Stimulated activated CD4-positive, alpha-beta T cell treated with anti-CD3 and anti-CD28 coated beads, Interleukin-15, amount 100 ng/mL, for 1 hour (primary cell): ENCODE measurements at places on chromosomes 3 and 15.

DNA sequence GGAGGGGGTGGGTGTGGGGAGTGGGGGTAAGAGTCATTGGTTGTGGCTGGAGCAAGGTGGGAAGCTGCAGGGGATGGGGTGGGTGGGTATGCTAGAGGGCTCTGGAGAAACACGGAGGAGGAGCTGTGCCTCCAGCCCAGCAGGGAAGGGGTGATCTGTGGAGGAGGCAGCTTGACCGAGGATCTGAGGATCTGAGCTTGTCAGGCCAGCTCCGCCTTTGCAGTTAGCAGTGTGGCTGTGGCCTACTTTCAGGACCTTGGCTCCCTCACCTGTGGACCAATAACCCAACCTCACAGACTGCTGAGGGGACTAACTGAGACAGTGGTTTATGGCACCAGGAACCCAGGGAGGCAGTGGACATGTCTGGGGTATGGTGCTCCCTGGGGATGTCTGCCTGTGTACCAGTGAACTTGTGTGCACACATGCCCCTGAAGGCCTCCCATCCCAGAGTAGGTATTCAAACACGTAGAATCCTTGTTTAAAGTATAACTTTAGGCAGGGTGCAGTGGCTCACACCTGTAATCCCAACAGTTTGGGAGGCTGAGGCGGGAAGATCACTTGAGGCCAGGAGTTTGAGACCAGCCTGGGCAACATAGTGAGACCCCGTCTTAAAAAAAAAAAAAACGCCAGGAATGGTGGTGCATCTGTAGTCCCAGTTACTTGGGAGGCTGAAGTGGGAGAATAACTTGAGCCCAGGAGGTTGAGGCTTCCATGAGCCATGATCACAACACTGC is 52.5 kb upstream of the LINGO1 start:
- no peak for DNase-seq

- DNase-seq, result no peak
Measured at GRCh38 chr15:82900511-82901060, 51.9 kb downstream of the HOMER2 start.

- DNase-seq, result no peak
Measured at GRCh38 chr3:112489674-112490479, 9.4 kb downstream of the BTLA start.

DNA sequence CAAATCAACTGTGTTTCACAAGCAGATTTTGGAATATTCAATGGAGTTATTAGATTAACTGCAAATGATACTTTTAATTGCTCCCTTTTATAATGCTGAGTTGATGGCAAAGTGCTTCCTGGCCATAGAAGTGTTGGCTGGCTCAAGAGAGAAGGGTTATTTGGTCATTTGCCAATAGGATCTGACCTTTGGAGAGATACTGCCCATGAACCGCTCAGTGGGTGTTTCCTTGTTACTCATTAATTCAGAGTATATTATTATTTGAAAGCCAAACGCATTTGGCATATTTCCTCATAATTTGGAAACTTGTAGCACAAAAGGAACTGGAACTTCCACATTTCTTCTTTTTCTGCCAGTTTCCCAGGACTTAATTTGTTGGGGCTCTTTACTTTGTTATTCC is 234.7 kb downstream of the CDIN1 start:
- DNase-seq, result no peak

DNA sequence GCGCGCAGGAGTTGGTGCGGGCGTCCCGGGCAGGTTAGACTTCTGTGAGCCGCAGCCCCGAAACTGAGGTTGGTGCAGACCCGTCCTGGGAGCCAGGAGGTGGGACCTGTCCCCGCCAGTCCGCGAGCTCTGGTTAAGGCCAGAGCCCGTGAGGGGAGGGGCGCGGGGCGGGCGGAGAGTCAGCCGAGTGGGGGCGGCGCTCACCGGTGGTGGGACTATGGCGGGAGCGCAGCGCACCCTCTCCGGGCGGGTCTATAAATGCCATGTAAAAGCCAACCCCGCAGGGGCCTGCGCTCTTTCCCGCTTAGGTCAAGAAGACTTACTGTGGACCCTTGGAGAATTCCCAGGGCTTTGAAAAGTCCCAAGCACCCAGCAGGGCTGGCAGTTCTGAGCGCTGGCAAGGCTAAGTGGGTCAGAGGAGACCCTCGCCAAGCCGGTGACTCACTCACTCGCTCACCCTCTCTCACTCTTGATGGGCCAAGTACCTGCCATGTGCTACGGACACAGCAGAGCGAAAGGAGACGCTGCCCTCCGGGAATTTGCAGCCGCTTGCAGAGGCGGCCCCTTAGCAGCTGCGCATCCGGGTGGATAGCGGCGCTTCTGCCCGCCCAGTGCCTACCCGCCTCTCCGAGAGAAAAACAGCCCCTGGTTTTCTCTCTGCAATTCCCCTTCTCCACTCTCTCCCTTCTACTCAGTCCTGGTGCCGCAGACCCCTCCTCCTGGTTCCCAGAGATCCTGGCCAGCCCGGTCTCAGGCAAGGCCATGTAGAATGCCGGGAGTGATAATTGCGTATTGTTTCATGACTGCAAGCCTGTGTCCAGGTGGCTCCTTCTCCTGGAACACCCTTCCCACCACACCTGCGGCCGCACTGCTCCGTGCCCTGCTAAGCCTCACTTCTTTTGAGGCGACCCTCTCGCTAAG is at the start of gene ALDH1L1:
ALDH1L1 (minus strand) TSS at position 110 of the 921 bp plus-strand sequence. CDS start 19,607 bp downstream, outside the sequence.
- no peak for DNase-seq
